ENCODE measurements at places on chromosomes 1 and 21.

GRCh38 chr1:9190234-9190633, 44.3 kb upstream of the H6PD start:
- DNase-seq: no peak

- DNase-seq: no peak
Measured at GRCh38 chr1:154154534-154155191, at the start of gene NUP210L. Gene NUP210L, minus strand, starts transcription at chr1:154155073.

DNA sequence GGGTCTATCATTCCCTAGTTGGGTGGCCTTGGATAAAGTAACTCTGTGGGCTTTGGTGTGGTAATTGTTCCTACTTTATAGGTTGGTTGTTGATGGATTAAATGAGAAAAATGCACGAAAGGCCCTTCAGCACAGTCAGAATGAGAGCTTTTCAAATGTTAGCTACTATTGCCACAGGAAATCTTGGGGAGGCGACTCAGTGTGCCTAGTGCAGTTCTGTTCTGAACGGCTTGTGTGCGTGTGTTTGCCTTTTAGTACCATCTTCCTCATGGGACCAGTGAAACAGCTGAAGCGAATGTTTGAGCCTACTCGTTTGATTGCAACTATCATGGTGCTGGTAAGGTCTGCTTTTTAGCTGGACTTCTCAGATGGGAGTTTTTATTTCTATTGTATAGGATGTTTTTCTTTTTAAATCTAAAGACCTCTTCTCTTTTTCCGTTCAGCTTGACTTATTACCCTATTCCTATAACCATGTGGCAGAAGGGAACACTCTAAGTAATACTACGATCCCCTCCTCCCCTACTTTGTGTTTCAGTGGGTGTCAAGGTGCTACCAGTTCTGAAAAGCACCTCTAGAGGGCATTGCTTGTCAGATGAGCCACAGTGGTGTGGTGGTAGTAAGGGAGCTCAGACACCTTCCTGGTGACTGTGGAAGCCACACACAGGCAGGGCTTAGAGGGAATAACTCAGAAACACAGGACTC, 9.2 kb downstream of the SFT2D2 start:
- DNase-seq: no peak

- no peak for DNase-seq
Measured at GRCh38 chr1:239987103-239987745, 104.5 kb upstream of the FMN2 start.

DNA sequence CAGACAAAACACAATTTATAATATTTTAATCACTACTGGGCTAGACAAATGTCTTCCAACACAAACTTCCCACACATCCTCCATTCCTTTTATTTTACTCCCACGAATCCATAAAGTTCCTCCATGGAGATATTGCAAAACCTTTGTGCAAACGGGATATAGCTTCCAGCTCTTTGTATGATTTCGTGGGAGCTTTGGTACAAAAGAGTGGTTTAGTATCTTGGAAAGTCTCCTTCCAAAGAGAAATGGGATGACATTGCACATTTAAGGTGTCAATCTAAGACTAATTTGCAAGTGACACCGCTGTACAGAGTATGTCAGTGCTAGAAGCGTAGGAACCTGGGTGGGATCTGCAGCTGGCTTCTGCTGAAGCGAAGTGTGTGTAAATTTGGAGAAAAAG, 455.2 kb upstream of the RUNX1 start:
- no peak for DNase-seq

GRCh38 chr21:15444118-15444960, 285.4 kb upstream of the USP25 start:
- DNase-seq: no peak

- peak; percentile 31 for DNase-seq
Measured at GRCh38 chr1:229848752-229849677, 218.0 kb upstream of the GALNT2 start.

DNA sequence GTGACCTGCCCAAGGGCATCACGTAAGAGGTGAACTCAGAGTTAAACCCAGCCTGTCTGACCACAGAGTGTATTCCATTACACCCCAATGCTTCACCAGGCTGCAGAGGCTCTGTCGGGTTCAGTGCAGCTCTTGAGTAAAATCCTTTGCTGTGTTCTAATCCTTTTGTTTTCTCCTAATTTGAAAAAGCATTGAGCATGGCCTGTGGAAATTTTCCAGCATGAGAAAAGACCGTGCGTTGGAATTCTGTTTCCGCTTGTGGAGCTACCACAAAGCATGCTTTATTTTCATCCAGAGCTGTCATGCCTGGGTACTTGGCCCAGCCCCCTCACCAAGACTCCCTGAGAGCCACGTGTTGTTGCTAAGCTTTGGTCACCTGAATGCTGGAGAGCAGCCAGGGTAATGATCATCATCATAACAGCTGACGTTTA, 317.6 kb downstream of the PRDM2 start:
- DNase-seq: no peak

GRCh38 chr1:201515062-201515750, 8.3 kb upstream of the CSRP1 start:
- DNase-seq: no peak

DNA sequence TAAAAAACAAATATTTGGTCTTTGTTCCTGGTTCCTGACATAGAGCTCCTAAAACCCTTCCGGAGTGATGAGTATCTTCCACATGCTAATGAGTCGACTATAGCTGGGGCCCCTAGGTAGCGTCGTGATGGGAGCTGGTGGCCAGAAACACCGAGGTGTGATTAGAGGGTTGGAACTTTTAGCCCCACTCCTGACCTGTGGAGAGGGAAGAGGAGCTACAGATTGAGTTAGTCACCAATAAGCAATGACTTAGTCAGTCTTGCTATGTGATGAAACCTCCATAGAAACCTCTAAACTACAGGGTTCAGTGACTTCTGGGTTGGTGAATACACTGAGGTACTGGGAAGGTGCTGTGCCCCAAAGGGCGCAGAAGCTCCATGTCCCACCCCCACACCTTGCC, 30.1 kb upstream of the PLD5 start:
- no peak for DNase-seq

DNA sequence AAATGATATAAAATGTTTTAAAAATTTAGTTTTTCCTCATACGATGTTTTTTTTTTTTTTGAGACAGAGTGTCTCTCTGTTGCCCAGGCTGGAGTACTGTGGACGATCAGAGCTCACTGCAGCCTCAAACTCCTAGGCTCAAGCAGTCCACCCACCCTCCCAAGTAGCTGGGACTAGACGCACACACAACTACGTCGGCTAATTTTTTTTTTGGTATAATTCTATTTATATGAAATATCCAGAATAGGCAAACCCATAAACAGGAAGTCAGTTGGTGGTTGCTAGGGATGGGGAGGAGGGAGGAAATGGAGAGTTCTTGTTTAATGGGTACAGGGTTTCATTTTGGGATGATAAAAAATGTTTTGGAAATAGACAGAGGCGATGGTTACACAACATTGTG, 56.5 kb downstream of the WARS2 start:
- no peak for DNase-seq

- no peak for DNase-seq
Measured at GRCh38 chr21:45391743-45392572, 13.0 kb upstream of the COL18A1 start.

DNA sequence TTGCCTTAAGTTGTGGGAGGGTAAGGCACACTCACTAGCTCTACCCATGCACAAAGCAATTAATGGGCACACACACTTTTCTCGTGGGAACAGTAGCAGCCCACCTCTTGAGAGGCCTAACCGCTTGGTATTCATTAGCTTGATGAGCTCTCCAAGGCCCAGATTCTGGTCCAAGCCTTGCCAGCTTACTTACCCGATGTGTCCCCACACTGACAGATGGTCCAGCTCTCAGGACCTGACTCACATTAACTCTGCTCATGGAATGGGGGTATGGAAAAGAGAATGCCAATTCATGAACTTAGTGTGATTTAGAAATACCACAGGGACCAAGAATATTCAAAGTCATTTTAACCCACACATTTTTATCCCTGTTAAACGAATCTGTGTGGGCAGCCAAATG, 106.8 kb upstream of the CACHD1 start:
- peak; percentile 56 for DNase-seq

DNA sequence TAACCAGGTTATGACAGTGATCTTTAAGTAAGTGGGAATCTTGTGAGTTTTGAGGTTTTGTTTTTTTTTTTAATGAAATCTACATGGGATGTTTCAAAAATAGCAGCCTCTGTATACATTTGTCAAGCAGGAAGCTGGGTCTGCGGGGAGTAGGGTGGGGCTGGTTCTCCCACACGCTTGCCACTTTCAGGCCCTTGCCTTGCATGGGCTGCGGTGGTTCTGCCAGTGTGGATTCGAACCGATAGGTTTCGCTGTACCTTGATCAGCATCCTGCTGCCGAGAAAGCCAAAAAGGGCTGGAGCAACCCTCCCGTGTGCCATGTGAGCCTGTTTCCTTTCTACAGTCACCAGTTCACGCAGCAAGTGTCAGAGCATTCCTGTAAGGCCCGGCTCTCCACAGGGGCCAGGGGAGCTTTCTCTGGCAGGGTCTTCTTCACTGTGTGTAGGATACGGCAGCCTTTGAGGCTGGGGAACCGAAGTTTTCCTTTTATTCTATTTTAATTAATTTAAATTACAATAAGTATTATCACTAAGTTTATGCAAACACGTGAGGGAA, 79.2 kb upstream of the SAMD11 start:
- no peak for DNase-seq

- DNase-seq: peak; percentile 51
Measured at GRCh38 chr1:183543619-183544204, 46.5 kb downstream of the NCF2 start.

DNA sequence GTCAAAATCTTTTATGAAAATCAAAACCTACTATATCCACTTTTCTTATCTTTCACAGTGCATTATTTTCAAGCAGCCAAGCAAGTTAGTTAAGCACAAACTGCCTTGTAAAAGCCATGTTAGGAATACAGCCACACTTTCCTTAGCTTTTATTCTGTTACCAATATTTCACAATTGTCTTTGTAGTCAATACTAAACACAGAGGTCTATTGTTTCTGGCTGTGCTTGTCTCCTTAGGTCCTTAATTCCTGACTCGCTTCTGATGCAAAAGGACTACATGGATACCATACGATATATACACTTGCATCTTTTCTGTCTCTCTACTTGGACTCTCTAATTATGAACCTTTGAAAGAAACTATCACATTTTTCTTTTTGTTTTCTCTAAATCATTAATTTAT, 331.8 kb downstream of the NEGR1 start:
- DNase-seq: no peak

DNA sequence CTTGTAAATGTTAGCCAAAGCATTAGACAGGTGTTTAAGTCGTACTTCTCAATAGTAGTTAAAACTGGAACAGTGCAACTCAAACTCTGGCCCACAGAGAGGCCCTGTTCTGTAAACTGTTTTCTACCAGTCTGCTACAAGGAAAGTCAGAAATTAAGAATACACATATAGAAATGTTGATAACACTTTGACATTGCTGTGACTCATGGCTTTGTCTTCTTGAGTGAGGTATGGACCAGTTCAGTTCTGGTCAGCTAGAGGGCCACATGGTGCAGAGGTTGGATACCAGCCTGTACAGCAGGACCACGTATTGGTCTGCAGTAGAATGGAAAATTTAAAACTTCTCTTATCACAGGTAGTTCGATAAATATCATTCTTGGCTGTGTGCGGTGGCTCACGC, 22.3 kb downstream of the ZBTB8B start:
- DNase-seq: no peak

DNA sequence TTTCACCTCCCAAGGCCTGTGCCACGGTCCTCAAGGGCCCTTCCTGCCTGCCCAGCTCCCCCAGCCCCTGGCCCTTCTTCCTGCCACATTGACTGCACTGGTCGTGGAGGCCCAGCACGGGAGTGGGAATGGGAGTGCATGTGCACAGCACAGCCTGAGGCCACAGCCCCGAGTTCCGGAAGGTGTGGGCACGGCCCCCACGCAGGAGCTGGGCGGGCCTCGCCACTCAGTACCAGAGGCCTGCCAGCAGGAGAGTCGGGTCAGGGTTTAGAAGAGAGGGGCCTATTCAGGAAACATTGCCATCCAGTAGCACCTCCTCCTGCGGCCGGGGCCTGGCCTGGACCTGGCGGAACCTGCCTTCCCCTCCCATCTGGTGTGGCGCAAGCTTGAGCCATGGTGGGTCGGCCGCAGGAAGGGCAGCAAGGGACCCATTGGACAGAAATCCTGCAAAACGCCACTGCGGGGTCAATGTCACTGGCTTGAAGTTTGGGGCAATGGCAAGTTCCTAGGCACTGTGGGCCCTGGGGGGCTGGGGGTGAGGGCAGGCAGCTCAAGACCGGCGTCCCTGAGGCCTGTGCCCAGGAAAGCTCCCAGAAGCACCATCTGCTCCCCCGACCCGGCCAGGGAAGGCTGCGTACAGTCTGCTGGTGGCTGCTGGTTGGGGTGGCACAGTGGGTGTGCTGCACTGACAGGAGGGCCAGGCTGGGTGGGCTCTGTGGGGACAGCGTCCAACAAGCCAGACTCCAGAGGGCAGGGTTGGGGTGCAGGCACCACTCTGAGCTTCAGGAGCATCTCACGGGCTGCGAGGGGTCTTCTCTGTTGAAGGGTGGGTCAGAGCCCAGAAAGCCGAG, 1.8 kb upstream of the TMEM52 start:
- no peak for DNase-seq

DNA sequence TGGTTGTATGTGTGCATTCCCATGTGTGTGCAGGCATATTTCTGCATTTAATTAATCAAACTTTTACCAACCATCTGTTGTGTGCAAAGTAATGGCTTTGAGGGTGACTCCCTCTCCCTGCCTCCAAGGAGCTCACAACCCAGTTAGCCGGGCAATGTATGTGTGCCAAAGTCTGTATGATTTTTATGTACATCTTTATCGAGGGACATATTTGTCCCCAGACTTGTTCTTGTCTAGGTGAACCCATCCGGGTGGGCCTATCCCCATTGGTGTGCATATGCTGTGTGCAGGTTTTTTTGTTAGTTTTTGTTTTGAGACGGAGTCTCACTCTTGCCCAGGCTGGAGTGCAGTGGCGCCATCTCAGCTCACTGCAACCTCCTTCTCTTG, 1.8 kb downstream of the SYTL1 start:
- DNase-seq: no peak

GRCh38 chr1:89631816-89632656, 884 bp upstream of the LRRC8C start:
- DNase-seq: no peak

DNA sequence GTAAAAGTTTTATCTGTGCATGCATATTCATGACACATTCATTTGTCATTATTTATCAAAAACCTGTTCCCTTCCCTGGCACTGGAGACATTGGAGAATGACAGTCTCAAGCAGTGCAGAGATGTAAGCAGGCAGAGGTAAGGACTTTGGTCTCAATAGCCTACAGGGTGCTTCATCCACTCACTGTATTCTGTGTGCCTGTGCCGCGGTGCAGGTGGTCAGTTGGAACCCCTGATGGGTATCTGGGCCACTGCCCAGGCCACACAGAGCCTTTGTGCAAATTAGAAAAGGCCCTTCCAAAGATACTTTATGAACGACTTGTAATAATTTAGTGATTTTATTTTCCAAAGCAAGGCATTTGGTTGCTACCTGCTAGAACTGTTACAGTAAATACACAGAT, 44.0 kb downstream of the CDC42 start:
- no peak for DNase-seq

- no peak for DNase-seq
Measured at GRCh38 chr21:37565530-37566223, 199.1 kb downstream of the DYRK1A start.

DNA sequence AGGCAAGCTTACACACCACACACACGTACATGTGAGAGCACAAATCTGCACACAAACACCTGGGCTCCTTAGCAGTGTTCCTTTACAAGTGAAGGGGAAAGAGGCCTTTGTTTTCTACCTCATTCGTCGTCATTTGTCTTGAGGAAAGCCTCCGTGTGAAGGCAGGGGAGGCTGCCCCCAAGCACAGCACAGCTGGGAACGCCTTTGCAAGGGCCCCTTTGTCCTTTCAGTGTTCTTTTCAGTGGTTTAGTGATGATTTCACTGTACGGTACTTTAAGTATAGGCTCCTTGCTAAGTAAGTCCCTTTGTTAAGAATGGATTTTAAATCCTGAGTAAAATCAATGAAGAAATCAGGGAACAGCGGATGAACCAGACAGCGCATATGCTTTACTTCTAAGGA, 94.1 kb downstream of the PGBD5 start:
- no peak for DNase-seq
